Umbilical cord (tissue), 2 donors: ENCODE measurements at places on chromosomes 5 and 9. TPM values are rescaled to one million over a fixed set of nuclear protein-coding genes. Genes with fewer than 3 reads are reported as not detected.
A peak's percentile ranks its signal among the peaks of the same experiment; 100 is the strongest.

The MEIKIN gene
- not detected for total RNA-seq

The FBP2 gene
- not detected for total RNA-seq

DNA sequence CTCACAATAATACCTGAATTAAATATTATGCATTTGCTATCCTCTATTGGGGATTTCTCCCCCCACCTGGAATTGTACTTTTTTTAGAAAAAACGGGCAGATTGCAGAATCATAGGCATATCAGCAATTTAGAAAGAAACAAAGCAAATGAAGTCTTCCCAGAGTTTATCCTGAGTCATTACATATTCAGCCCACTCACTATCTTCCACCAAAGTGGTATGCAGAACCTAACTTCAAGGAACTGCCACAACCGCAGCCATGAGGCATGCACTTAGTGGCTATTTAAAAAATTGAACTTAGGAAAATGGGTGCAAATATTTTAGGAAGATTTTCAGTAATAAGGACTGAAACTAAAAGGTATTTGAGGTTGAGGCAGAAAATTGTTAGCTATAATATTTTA is 48.6 kb downstream of the UBAP1 start:
- DNase-seq = no peak

DNA sequence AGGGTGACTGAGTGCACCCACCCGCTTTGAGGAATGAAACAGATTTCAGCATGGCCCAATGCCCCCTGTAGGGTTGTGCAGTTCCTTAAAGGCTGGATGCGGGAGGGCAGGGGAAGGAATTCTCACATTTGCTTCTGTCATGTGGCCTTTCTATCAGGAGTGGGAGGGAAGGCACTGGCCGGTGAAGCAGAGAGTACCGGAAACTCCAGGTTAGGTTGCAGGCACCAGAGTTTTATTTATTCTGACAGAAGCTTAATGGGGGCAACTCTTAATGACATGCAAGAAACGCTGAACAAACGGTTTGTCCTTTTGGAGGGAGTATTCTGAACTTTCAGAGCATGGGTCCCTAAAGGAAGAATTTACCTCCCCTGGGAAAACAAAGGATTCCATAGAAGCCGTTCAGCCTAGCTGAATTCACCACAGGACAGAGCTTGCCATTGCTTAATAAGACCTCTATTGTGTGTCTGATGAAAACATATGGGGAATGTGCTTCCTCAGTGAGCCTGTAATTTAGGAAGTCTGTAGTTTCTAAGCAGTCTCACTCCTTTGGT is 44.1 kb upstream of the EQTN start:
- DNase-seq = no peak

The CDH10 gene
- total RNA-seq = 2.2 TPM

The RAI14 gene
- total RNA-seq = 169 TPM

- no peak for DNase-seq
Measured at GRCh38 chr5:144585681-144586080, 415.0 kb downstream of the KCTD16 start.

DNA sequence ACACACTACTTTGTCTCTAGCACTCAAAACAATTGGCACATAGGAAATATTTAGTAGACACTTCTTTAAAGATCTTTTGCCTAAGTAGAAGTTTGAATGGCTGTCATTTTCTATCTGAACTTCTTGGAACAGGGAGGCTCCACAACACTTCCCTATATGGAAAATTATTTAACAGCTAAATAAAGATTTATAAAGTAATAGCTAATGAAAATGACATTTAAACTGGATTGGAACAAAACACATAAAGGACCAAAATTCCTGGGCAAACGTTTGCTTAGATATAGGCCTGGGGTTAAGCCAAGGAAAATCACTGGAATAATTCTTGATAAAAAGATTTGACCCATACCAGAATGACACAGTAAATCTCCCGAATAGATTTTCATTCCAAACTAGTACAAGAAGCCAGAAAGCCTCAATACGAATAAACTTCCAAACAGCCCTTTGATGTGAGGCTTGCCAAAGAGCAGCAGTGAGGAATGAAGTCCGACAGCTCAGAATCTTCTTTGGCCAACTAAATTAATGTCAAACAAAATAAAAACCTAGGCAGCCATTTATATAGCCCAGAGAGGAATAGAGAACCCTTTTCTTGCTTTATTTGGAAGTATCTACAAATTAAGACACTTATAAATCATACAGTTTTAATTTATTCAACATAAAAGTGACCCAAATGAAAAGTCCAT is 20.3 kb upstream of the RNF180 start:
- peak; percentile 96 for DNase-seq

DNA sequence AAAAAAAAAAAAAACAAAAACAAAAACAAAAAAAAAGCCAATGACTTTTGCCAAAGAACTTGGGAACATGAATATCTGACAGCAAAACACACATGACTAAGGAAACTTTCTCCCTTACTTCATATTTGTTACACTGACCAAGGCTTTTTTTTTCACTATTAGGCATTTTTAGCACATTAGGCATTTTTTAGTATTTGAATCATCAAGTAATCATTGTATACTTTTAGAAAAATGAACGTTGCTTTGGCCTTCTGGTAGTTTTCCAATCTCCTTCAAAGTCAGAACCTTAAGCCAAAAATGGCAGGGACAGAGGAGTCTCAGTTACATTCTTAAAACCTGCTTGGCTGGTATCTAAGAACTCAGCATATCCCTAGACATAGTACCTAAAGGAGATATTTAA is 19.3 kb downstream of the NREP start:
- peak; percentile 64 for DNase-seq

GRCh38 chr5:155129513-155129880 is 115.9 kb downstream of the KIF4B start:
- no peak for DNase-seq

The CDX1 gene
- 2.4 TPM for total RNA-seq

The CYLC2 gene
- 15.9 TPM for total RNA-seq

The OTP gene
- total RNA-seq = 6.0 TPM
